Right cardiac atrium (tissue), 5 donors: ENCODE measurements at places on chromosomes 2 and 18. TPM values are rescaled to one million over a fixed set of nuclear protein-coding genes. Genes with fewer than 3 reads are reported as not detected.

- no peak for DNase-seq
Observed at GRCh38 chr2:99472600-99472960, 17.2 kb downstream of the REV1 start.

DNA sequence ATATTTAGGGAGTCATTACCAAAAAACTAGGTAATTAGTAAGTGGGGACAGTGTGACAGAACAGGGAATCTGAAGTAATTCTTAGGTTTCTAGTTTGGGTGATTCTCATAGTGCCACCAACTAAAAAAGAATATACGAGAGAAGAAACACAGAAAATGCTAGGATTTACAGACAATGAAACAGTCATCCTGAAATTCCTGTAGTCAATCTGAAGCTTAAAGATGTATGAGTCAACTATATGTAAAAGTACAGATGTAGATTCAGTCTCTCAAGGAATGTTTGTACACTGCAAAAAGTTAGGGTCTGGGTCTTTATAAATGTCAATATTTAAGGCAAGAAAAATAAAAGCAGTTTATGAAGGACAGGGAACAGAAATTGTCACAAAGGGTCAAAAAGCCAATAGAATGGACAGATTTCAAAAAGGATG lies 107.0 kb downstream of the STRN start:
- DNase-seq: no peak

- no peak for DNase-seq
Observed at GRCh38 chr2:36633470-36634092, 35.6 kb upstream of the FEZ2 start.

Gene SUCLG1
- total RNA-seq: 198 TPM

Gene DGKD
- total RNA-seq: 27.6 TPM

Gene CYP27A1
- total RNA-seq: 15.0 TPM
